B cell (primary cell): ENCODE measurements at places on chromosomes 1 and 21. TPM values are rescaled to one million over a fixed set of nuclear protein-coding genes. Genes with fewer than 3 reads are reported as not detected.

The TMEM125 gene
- 0.10 TPM in 1 of 2 replicates, not detected in the other for polyA plus RNA-seq

The NUF2 gene
- polyA plus RNA-seq = 1.3 and 1.5 TPM in 2 replicates

- DNase-seq = no peak
These were observed 8.0 kb downstream of the CTNNBIP1 start for GRCh38 chr1:9902060-9902452.

- DNase-seq = peak; percentile 23
These were observed 108.0 kb upstream of the ADAR start for GRCh38 chr1:154716011-154716410.

- no peak for DNase-seq
These were observed 1084.2 kb upstream of the NCAM2 start for GRCh38 chr21:19914028-19914427.

DNA sequence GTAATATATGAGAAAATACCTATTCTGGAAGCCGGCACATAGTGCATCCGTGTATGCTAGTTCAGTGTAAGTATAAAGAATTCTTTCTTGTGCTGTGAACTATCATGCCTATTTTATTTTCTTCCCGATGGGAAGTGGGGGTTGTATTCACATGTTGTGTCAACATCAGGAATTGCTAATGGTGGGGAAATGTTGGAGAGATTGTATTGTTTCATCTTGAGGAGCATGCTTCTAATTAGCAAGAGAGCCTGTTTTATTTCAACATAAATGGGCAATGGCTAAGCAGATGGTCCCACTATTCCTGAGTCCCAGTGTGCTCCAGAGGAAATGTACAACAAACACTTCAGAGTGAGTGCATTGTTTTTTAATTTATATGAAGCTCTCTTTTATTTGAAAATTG lies 485.2 kb downstream of the PLPP3 start:
- DNase-seq = no peak

DNA sequence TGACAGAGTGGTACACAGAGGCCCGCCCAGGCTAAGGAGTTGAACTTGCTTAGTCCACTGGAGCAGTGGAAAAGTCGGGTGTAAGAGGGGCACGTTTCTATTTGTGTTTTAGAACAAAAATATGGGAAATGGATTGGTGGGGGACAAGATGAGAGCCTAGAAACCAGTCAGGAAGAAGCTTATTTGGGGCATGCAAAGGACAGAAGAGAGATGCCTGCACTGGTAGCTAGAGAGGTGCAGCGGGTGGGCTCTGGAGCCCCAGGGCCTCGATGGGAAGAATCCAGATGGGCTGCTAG lies 1.2 kb upstream of the LIN9 start:
- DNase-seq = no peak

- DNase-seq = peak; percentile 42
These were observed 3.8 kb downstream of the ZNF672 start for GRCh38 chr1:248841702-248842395.

DNA sequence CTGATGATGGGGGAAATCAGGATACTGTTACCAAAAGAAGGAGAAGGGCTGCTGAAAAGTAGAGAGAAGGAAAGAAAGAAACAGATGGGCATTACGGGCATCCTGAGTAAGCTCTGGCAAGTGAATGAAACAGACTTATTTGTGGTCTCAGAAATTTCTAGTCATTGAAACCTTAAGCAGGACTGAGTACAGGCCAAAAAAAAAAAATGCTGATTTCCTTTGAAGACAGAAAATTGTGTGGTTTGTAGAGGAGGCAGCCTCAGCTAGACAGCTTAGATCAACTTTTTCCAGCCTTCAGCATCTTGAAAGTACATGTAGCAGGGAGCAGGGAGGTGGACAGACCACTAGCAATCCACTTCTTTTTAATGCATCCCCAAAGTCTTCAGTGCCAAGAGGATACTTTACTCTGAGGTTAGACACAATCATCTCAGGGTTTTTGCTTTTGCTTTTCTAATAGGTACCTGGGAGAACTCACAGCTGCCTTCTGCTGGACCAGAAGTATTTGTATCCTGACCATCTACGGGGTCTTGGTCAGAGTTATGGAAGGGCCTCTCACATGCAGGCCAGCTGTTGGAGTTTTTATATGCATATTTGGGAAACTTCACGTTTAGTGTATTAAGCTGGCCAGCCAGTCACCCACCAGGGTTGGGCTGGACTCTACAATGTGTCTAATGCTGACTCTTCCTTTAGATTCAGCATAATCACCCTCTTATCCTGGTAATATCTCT lies 10.6 kb upstream of the CAPZB start:
- DNase-seq = no peak

DNA sequence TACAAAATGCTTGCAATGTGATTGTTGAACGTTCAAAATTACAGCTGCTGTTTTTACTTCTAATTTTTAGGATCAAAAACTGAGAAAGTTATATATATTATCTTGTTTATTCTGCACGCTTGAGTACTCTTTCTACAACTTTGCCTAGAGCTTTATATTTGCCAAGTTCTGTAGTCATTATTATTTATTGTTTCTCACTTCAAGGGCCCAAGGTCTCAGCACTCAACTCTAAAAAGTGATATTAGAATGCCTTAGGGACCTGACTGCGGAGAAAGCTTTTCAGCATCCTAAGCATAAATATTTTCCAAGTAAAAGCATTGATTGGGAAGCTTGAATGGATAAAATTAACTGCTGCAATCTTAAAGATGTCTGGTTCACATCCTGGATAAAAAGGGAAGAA lies 83.6 kb downstream of the UBE2U start:
- DNase-seq = no peak

- DNase-seq = no peak
These were observed 73.3 kb upstream of the WDR26 start for GRCh38 chr1:224507771-224508523.

DNA sequence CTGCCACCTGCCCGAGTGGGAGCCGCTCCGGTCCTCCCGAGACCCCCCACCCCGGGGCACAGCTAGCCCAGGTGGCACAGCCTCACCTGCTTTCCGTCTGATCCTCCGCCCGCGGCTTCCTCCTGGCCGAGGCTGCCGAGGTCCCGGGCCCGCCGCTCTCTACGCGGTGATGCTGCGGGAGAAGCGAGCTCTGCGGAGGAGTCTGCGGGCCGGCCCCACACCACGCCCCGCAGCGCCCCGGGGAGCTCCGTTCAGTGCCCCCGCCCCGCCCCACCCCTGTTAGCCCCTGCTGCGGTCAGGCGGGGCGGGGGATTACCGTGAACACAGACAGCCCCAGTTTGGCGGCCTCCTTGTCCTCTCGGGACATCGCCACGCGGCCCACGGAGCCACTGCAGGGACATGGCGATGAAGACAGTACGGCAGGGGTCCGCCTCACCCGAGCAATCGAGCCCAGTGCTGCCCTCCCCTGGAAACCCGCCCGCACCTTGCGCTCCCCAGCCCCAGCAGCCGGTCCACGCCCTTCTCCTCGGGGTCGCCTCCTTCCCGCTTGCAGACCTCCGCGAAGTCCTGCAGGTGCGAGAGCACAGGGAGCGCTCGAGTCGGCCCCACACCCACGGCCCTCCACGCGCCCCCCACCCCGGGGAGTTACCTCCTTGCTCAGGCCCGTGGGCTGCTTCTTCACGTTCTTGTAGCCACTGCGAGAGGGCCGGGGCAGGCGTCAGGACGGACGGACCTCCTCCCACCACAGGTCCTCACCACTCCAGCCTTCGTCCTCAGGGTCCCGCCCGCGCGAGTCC lies 933 bp downstream of the C1orf35 start:
- DNase-seq = peak; percentile 71

GRCh38 chr1:13697738-13698137 lies 2.2 kb upstream of the PRDM2 start:
- no peak for DNase-seq

GRCh38 chr1:51989582-51990477 lies 670 bp downstream of the RAB3B start:
- DNase-seq = no peak

- no peak for DNase-seq
These were observed 604.8 kb downstream of the PLA2G4A start for GRCh38 chr1:187433598-187433997.

DNA sequence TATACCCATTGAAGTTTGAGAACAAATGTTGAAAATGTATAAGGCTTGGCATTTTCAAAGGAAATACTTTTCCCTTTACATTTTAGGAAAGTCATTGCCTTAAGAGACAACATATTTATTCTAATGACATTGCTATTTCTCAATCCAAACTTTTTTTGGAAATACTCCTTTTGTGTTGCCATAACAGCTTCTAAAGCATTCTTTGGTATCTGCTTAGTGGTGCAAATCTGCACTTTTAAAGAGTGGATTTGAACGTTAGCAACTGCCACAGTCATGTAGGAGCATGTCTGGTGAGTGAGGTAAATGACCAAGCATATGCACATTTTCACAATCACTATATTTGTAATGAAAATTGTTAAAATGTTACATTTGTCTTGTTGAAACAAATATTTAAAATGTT lies 124.4 kb upstream of the GORAB start:
- no peak for DNase-seq
